ENCODE measurements at places on chromosomes 6 and 20. TPM values are rescaled to one million over a fixed set of nuclear protein-coding genes. Genes with fewer than 3 reads are reported as not detected.

DNA sequence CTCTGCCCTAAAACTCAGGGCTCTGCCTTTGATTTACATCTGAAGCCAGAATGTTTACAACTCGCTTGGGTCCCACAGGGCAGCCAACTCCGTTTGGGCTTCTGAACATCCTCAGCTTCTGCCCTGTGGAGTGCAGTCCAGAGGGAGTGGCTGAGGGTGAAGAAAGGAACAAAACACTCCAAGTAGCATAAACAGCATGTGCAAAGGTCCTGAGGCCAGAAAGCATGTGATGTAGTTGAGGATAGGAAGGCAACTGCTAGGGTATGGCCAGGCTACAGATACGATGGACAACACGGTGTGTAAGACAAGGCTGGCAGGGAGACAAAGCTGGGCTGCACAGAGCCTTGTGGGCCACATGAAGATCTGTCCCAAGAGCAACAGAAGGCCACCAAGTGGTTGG lies 12.5 kb downstream of the JAG1 start:
- DNase-seq, result no peak

DNA sequence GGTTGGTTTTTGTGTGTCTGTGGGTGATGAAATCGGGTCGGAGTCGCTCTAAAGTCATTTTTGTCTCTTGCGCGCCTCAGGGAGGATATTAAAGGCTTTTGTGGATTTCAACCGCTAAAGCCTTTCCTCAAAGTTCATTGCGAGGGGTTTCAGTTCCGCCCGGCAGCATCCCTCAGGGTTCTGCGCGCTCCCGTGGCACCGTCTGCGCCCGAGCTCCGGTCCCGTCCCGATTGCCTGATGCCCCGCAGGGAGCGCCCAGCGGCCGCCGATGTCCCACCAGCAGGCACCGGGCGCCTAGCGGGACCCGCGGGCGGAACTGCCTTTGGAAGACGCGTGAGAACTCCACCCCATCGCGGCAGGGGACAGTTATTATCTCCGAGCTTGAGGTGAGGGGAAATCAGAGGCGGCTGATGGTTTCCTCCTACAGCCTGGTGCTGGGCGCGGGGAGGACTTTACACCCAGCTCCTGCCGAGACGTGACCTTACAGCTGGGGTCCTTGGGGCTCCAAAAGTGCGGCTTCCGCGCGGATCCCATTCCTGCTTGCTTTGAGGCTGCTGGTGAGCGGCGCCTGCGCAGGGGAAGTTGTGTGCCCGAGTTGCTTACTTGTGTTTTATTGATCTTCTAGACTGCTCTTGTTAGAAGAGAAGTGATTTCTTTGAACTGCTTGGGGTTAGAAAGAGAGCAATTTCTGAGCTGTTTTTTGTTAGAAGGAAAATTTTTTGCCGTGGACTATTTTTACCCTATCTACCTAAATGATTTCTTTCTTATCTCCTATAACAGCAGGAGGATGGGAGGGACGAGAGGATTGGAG lies 27.1 kb downstream of the ULBP1 start:
- DNase-seq, result peak; percentile 65

DNA sequence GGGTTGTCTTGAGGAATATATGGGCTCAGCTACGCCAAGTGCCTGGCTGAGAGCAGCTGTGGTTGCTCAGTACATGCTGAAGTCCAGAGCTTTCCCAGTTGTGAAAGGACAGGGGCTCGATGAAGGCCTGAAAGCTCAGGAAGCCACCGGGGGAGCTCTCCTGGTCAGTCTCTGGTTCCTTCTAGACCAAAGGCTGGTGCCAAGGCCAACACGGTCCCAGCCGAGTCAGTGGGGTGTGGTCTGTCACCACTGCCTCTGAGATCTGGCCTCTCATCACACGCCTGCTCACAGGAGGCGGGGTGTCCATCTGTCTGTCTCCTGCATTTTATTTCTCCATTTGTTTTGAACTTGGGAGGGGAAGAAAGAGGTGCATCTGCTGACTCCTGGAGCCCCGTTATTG lies 4.9 kb upstream of the FAM83C start:
- peak; percentile 48 for DNase-seq

GRCh38 chr6:105900125-105900937 lies 185.8 kb upstream of the PRDM1 start:
- no peak for DNase-seq

GRCh38 chr6:54646069-54646950 lies 200.3 kb upstream of the FAM83B start:
- no peak for DNase-seq

- DNase-seq, result peak; percentile 47
Observed at GRCh38 chr6:73079611-73079955, 145.7 kb downstream of the KHDC1L start.

DNA sequence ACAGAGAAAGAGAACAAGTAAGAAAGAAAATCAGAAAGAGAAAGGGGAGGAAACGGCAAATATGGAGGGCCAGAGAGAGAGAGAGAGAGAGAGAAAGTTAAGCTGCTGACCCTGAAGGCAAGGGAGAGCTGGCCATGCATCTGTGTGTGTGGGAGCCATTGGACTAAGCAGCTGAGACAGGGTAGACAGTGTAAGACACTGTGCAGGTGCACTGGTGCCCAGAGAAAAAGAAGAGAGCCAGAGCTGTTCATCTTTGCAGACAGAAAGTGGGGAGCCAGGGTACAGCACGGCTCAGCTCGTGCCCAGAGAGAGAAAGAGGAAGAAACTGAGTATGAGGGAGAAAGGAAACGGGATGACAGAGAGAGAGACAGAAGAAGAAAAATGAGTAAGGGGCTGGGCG lies 24.2 kb upstream of the ZNF318 start:
- no peak for DNase-seq

DNA sequence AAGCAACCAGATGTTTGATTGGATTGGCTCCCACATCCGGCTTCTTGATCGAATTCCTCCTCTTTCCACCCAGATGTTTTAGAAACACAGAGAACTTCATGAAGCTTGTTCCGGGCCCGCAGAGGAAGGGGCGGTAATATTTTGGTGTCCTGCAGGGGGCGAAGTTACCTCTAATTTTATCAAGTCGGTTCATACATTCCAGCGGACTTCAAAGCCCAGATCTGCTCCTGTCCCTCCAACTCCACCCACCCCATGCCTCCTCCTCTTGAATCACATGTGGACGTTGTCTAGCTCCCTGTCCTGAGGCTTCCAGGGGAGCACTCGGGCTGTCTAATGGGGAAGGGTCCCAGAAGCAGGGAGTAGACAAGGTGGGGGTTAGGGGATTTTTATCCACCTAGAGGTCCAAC lies 2.9 kb upstream of the BMP6 start:
- DNase-seq, result peak; percentile 80

- peak; percentile 72 for DNase-seq
Observed at GRCh38 chr6:63571361-63572043, 778 bp upstream of the LOC128125822 start.

GRCh38 chr20:61117725-61118124 lies 134.3 kb upstream of the CDH4 start:
- DNase-seq, result peak; percentile 85

- DNase-seq, result no peak
Observed at GRCh38 chr20:49779972-49780371, 32.7 kb upstream of the SLC9A8 start.

- DNase-seq, result peak; percentile 46
Observed at GRCh38 chr20:56400001-56400640, 7.7 kb downstream of the CSTF1 start.

GRCh38 chr20:43994486-43995100 lies 79.9 kb downstream of the TOX2 start:
- peak; percentile 17 for DNase-seq

- peak; percentile 13 for DNase-seq
Observed at GRCh38 chr6:155212616-155213380, 51.0 kb upstream of the CLDN20 start.

DNA sequence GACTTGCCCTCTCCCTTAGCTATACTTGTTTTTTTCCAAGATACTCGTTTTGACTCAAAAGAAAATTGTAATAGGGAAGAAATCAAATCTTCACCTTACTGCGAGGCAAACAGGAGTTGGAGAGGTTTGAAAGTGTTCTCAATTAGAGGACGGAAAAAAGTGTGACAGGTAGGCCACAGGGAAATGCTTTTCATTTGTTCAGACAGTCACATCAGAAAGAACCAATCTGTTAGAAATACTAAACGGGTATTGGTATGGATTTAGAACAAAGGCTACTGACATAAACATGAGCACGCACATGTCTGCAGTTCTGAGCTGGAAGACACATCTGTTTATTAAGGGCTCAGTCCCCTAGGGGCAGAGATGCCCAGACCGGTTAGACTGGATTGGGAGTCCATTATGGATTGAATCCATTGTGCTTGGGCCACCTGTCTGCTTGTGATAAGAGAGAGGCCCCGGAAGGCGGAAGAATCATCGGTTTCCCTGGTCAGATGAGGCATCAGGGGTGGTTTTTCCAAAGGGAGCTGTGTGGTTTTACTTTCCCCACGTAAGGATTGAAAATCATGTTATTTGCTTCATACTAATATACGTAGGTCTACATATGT lies 220.9 kb upstream of the MYLIP start:
- no peak for DNase-seq

DNA sequence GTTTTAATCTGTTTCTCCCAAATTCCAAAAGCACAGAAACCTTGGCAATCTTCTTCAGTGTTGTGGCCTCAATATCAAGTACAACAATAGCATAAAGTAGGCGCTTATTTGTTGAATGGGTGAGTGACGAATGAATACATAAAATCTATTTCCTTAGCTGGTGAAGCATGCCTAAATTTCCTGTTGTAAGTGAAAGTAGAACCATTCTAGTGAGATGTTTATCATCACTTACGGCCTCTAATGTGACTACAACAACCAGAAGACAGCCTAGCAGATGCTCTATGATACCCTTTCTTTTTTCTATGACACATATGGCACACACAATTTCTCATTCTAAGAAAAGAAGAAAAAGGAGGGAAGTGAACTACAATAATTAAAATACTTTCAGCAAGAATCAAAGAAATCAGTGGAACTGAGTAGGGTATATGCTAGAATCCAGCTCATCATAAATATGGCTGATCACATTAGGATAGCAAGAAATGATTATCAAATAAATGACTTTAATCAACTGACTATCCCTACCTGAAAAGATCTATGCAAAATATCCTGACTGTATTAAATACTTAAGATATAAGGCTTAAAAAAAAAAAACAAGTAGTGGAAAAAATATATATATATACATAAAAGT lies 67.4 kb downstream of the BTBD9 start:
- DNase-seq, result no peak

DNA sequence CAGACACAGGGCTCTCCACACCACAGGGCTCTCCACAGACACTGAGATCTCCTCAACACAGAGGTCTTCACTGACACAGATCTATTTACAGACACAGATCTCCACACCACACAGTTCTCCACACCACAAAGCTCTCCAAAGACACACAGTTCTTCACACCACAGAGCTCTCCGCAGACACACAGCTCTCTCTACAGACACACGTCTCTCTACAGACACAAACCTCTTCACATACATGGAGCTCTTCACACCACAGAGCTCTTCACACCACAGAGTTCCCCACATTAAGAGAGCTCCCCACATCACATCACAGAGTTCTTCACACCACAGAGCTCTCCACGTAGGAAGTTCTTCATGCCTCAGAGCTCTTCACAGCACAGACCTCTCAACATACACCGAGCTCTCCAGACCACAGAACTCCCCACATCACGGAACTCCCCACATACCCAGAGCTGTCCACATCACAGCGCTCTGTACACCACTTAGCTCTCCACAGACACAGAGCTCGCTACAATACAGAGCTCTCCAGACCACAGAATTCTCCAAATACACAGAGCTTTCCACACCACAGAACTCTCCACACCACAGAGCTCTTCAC lies 53.9 kb downstream of the ERMARD start:
- peak; percentile 0 for DNase-seq

DNA sequence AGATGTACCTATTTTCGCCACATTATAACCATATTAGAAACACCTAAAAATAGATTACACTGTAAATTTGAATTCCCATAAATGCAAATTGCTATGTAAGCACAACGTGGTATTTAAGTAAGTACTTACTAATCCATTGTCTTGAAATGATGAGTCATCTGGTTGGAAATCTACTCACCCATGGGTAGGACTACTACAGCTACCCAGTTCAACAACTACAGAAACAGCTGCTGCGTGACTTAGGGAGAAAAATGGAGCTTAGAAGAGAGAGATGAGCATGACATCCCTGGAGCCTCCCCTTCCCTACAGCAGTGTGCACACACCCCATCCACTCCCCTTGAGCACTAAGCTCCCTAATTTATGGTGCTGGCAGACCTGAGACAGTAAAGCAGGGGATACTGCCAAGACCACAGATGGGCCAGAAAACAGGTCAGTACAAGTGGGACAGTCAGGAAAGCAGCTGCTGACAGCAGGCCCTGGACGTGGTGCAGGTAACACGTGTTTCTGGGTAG lies 26.9 kb downstream of the RRAGD start:
- DNase-seq, result peak; percentile 43

- peak; percentile 60 for DNase-seq
Observed at GRCh38 chr6:33091957-33092356, 16.2 kb downstream of the HLA-DPB1 start.

DNA sequence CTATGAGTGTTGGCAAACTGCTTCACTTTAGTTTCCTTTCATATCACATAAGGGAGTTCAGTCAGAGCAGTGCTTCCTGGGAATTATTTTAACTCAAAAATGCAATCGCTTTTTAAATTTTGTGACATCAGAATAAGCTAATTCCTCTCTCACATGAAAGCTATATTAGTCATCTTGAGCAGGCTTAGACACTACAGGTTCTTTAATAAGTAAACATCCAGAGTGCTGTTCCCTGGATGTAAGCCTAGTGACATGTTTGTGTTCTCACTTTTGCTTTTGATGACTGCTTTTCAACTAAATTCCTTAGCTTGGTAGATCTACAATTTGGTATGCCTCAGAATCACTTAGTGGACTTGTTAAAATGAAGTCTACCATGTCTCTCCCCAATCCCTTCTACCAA lies 252.7 kb upstream of the POU3F2 start:
- no peak for DNase-seq

The ZBTB9 gene
- 7.5 TPM for total RNA-seq

The TCF15 gene
- total RNA-seq, result 0.18 TPM

The MATN4 gene
- total RNA-seq, result not detected

The DEFB118 gene
- not detected for total RNA-seq

The RBBP8NL gene
- not detected for total RNA-seq

The COL21A1 gene
- total RNA-seq, result 0.06 TPM

The EYS gene
- not detected for total RNA-seq

The LAMA2 gene
- total RNA-seq, result 0.65 TPM

The ZFP57 gene
- not detected for total RNA-seq

The SIRPD gene
- total RNA-seq, result not detected

The HIVEP1 gene
- 6.6 TPM for total RNA-seq

The MUCL3 gene
- total RNA-seq, result not detected

All from Daoy (cell line).